Stimulated activated CD8-positive, alpha-beta memory T cell treated with anti-CD3 and anti-CD28 coated beads, Interleukin-15, amount 100 ng/mL, for 48 hours (primary cell): ENCODE measurements at places on chromosomes 2 and 18.

- DNase-seq: no peak
Measured at GRCh38 chr2:229714080-229714735, at the start of gene DNER. DNER (minus strand) TSS chr2:229714555; CDS start chr2:229714423, 132 bp downstream.

DNA sequence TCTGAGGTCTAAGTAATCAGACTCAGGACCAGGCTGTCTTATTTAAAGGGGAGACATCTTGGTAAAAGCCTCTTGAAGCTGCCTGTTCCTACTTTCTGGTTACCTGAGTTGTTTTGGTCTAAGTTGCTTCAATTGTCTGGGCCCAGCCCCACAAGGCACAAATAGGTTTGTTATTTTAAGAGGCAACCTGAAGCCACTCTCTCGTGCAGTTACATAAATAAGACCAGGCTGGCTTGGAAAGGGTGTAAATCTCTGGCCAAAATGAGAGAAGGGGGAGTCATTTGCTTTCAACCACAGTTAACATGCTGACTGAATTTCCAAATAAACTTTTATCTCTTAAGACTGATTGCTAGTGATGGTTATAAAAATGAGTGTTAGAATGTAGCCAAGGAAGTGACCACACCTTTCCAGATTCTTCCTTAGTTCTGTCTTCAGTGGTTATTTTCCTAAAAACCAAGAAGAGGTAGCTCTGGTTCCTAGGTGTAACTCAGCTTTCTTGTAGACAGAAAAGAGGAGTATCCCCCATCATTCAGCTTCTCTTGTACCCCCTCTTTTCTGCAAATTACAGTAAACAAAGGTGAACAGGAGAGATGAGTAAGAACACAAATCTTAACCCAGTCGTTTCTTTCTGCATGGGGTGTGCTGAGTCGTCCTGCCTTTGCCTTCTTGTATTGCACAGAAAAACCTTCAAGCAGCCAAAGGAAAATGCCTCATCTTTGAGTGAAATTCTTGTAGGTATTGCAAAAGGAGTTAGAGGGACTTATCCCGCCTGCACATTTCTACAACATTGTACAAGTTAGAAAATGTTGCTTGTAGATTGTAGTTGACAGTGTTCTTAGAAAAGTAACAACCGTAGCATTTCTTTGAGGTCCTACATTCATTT is 161.5 kb upstream of the NT5C1B start:
- DNase-seq: no peak

DNA sequence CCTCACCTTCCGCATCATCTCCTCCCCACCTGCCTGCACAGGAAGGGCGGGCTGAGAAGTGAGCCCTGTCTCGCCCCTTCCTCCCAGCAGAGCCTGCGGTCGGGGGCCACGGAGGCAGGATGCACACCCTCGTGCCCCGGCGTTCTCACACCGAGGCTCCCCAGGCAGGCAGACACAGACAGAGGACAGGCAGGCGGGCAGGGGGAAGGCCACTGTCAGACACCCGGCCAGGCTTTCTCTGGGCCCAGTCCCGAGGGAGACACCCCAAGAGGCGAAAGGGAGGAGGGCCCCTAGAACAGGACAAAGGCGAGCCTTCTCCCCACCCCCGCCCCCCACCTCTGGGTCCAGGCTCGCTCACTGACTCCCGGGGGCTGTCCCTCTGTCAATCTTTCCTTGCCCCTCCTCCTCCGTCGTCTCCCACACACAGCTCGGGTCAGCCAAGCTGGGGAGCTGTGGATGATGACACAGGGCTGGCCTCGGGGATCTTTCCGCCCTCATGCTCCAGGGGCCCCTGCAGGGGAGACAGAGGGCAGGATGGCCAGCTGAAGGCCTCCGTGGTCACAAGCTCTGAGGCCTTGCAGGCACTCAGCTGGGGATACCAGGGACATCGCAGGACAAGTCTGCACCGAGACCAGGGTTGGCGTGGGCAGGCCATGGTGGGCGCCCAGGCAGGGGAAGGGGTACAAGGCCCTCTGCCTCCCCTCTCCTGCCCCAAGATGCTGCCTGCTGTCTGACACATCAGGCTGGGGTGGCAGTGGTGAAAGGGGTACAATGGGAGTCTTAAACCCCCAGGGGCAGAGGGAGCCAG is 24.9 kb downstream of the BIN1 start:
- DNase-seq: peak; percentile 51

DNA sequence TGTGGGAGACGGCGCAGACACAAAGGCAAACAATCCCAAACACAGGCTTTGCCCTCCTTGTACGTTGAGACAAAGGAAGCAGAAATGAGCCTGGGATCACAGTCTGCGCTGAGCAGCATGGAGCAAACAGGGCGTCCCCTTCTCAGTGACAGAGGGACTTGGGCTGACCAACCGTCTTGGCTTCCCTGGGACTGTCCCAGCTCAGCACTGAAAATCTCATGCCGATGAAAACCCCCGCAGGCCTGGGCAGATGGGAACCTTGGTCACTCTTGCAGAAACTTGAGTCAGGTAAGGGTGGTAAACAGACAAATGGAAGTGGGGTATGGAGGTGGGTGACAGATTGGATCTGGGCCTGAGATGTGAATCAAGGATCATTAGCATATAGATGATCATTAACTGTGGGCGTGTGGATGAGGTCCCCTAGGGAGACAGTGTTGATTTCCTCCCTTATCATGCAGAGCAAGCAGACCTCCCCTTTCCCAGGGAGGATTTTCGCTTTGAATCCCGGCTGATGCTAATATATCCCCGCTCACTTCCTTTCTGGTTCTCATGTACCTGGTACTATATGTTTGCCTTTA is 19.1 kb upstream of the SH3BP4 start:
- DNase-seq: no peak

DNA sequence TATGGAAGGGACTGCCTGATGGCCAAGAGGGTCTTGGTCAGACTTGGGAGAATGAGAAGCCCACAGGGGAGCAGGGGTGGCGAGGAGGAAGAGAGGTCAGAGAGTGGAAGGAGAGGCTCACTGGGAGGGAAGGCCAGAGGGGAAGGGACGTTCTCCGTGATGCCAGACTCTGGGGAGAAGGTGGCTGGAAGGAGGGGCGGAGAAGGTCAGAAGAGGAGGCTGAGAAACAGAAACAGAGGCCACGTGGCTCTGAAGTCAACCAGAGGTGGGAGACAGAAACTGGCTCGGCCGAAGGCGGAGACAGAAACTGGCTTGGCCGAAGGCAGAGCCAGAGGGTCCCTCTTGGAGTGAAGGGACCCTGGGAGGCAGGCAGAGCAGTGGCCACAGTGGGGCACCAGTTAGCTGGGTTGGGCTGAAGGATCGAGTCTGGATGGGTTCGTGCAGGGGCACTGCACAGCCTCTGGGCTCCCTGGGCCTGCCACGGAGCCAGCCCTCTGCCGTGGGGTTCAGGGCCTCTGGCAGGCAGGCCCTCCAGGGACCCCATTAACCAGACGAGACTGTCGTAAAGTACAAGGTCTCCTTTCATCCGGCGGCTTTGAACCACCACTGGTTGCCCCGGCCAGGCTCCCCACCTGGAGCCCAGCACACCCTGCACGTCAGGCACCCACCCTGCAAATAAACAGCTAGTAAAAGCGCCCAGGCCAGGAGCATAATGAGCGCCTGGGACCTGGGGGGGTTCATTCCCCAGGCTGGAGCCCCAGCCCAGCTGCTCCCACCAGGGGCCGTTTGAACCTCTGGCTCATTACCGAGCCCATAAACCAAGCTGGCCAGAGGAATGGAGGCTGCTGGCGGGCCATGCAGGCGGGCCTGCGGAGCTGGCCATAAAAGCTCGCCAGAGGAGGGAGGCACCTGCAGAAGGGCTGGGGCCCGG is 218.8 kb downstream of the DYSF start:
- DNase-seq: no peak

DNA sequence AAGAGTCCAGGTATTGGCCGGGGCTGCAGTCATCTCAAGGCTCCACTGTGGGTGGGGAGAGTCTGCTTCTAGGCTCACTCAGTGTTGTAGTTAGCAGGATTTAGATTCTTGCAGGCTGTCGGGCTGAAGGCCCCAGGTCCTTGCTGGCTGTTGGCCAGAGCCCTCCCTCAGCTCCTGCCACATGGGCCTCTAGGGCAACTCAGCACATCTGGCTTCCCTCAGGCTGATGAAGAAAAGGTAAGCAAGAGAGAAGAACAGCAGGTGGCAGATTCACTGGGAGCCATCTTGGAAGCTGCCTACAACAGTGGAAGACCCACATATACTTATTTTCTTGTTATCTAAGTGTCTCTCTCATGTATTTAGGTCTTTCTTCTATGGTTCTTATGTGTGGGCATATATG is 4.3 kb downstream of the MRPS9 start:
- no peak for DNase-seq

GRCh38 chr18:55097456-55098170 is 138.4 kb upstream of the CCDC68 start:
- no peak for DNase-seq

DNA sequence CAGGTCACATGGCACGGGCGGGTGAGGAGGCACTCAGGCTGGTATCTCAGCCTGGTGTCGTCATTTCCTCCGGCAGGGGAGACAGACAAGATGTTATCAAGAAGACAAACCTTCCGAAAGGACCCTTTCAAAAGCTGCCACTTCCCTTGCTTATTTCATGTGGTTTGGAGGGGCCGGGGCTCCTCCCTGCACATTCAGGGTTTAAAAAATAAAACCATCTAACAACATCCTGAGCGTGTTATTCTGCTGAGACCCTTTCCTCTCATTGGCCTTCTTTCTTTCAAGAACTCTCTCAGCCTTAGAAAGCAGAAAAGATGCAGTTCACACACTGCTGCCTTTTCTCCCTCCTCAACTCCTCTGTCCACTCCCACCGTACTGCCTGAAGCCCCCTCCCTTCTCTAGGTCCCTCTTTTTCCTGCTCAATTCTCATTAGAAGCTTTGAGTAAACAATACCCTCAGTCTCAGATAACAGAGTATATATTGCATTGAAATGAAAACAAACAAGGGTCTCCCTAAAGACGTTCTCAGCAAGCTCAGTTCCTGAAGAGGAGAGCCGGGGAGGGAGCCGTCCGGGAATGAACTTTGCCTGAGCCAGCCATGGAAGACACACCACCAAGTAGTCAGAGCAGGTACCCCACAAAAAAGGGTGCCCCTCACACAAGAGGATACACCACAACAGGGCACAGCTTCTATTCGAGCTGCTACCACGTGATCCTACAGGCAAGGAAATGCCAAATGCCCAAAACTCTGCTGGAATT is 9.7 kb downstream of the SMAD7 start:
- peak; percentile 74 for DNase-seq

DNA sequence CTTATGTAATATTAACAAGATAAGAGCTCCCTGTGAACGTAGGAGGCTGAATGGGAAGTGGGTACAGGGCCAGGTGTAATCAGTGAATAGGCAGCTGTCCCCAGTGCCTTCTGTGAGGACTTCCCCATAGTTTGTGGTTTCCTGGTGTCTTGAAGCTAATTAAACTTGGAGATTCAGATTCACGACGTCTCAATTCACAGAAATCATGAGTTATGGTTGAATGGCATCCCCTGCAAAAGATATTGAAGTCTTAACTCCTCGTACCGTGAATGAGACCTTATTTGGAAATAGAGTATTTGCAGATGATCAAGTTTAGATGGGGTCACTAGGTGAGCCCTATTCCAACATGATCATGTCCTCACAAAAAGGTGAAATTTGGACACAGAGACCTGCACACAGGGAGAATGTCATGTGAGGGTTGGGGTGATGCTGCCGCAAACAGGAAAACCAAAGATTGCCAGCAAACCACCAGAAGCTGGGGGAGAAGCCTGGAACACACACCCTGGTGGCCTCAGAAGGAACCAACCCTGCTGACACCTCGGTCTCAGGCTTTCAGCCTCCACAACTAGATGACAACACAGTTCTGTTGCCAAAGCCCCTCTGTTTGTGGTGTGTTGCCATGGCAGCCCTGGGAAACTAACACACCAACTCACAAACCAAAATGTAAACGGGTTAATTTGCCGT is 13.2 kb downstream of the ARL4C start:
- peak; percentile 80 for DNase-seq

GRCh38 chr2:231356466-231356844 is 39.1 kb upstream of the B3GNT7 start:
- no peak for DNase-seq

- no peak for DNase-seq
Measured at GRCh38 chr2:99691926-99692325, 202.1 kb upstream of the REV1 start.

GRCh38 chr2:29080886-29081743 is 6.8 kb upstream of the PCARE start:
- no peak for DNase-seq

DNA sequence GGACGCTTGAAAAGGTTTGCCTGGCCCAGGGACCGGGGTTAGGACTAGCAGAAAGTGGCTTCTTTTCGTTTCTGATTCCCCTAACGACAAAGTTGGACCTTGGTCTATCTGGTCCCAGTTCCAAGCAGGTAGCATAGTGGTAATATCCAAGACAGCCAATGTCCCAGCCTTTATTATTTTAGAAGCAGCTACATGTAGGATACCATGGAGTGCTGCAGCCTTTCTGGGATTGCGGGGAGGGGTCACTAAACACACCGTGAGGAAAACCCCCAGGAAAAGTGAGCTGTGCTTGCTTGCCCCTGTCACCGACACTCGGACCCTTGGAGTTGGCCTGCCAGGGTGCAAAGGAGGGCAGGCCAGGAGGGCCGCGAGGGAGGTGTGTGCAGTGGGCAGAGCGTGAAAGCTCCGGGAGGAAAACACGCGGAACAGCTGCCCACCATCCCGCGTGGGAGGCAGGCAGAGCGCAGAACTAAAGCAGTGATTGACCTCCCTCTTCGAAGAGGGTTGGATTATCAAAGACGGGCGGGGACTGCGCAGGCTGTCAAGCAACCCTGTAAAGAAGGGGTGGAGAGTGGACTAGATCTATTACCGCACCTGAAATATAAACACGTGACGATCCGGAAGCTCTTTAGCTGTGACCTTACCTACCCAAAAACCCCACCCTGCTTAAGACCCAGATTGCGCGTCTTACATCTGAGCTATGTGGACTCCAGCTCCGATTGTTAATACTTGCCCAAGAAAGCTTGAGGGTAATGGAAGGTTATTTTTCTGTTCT is 624 bp upstream of the MAP4K3 start:
- peak; percentile 19 for DNase-seq

DNA sequence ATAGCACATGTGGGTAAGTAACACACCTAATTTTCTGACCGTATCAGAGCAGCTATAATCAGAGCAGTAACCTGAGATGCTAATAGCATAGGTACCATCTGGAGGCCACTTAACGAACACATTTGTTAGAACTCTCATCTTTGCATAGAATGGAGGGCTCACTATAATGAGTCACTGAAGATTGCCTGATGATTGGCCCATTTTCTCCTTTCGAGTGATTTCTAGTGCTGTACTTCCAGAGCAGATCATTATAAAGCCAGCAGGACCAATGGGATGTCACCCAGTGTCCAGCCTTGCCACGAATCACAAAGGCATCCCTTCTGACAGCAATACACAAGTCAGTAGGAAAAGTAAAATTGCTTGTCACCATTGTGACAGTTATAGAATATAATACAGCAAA is 81.7 kb upstream of the REV1 start:
- no peak for DNase-seq

- no peak for DNase-seq
Measured at GRCh38 chr2:99698896-99699295, 209.1 kb upstream of the REV1 start.
